ENCODE measurements at places on chromosomes 7 and 10.

- no peak for DNase-seq
These were observed 49.1 kb downstream of the PARP12 start for GRCh38 chr7:140013676-140014075.

DNA sequence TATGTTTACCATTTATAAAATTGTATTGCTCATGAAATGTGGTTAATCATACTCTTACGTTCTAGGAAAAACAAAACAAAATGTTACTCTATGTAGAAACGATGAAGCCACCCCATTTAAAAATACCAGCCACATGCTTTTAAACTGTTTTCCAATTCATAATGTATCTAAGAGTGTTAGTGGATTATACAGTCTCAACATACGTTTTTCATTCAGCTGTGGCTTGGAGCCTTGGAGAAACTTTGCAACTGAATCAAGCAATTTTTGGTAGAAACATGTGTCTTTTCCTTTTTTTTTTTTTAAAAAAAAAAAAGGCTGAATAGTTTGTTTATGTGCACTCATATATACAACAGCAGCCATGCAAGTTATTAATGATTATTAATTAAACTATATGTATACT lies 378.0 kb upstream of the SEMA3D start:
- no peak for DNase-seq

GRCh38 chr10:4250587-4250887 lies 465.5 kb upstream of the KLF6 start:
- no peak for DNase-seq

DNA sequence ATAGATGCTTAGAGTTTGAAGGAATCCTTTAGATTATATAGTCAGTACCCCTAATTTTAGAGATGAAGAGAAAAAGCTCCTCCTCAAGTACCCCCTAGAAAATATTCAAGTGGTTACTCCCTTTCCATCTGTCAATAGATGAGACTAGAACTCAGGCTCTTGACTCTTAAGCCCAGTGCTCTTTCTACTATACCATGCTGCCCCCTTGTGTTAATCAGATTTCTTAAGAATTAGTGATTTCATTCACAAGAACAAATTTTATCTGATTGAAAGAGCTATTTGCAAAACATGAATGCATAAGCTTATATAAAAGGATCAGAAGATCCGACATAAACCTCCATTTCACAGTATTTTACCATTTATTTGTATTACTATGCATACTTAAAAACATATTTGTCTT lies 179.3 kb downstream of the TFEC start:
- no peak for DNase-seq

GRCh38 chr10:80356989-80357850 lies 639 bp downstream of the DYDC2 start:
- no peak for DNase-seq

GRCh38 chr10:16732376-16732775 lies 84.8 kb downstream of the RSU1 start:
- no peak for DNase-seq

- no peak for DNase-seq
These were observed 25.0 kb upstream of the PCBD1 start for GRCh38 chr10:70913191-70913892.

DNA sequence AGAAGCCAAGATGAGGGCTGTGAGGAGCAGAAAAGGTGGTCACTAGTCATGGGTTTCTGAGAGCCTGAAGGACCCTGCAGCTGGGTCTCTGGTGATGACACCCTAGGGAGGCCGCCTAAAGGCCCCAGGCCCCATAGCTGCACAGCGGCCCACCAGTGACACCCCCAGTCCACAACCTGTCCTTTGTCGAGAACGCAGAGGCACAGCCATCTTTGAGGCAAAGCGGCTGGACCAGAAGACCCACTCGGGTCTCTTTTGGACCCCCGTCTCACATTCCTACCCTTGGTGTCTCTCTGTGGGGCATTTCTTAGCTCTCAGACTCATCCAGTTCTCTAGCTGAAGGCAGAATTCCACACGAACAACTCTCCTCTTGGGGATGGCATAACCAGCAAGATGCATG lies 18.8 kb downstream of the JCAD start:
- no peak for DNase-seq

- DNase-seq: peak; percentile 66
These were observed 805 bp downstream of the RASGEF1A start for GRCh38 chr10:43265799-43266721.

GRCh38 chr10:83915801-83916200 lies 223.5 kb upstream of the GHITM start:
- DNase-seq: no peak

DNA sequence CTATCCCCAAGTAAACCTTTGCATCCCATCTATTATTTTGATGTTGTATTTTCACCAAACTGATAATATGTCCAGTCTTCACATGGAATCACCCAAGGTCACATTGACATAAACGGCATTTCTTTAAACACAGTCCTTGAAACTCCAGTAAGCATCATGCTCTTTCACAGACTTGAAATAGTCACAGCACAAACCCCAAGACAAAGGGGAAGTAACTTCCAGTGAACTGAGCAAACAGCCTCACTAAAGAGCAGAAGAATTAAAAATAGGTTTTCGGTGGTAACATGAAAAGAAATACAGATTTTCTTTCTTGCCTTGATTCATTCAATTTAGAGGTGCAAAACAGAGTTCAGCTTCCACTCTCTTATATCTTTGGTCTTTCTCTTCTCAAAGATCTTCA lies 253.7 kb downstream of the SFMBT2 start:
- no peak for DNase-seq

DNA sequence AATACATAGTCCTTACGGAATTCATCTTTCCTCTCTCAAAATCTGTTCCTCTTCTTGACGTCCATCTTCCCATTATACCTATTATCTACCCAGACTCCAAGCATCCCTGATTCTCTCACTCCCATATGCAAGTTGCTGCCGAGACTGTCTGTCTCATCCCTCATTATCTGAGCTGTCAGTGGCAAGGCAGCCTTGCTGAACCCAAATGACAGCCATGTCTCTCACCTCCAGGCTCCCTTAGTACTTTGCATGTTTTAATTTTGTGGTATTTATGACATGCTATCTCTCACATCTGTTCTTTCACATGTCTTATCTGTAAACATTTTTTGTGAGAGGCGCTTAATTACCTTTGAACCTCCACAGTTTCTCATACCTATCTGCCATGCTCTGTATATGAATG lies 54.4 kb upstream of the IFRD1 start:
- DNase-seq: no peak

DNA sequence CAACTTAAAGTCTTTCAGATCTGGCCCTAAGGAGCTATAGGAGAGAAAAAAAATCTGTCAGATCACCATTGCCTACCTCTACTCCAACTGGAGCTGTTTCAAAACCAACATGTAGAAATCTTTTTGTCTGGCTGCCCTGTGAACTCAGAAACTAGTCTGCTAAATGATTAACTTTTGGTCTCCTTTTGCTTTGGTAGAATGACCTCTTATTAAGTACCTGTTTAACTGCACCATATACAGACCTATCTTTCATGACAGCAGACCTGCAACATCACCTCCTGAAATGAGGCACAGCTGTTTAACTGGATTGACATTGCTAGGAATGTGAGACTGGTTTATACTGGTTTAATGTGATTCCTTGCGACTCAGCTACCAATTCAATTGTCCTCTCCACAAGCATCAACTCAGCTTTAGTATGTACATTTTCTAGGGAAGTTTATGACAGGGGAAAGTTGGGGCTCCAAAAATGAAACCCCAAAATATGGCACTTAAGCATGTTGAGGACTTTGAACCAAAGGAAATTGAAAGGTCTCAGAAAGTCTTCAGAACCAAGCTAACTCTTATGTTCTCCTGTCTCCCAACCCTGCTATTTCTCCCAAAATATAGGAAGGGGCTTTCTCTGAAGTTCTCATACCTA lies 1.8 kb downstream of the CYP3A43 start:
- no peak for DNase-seq

DNA sequence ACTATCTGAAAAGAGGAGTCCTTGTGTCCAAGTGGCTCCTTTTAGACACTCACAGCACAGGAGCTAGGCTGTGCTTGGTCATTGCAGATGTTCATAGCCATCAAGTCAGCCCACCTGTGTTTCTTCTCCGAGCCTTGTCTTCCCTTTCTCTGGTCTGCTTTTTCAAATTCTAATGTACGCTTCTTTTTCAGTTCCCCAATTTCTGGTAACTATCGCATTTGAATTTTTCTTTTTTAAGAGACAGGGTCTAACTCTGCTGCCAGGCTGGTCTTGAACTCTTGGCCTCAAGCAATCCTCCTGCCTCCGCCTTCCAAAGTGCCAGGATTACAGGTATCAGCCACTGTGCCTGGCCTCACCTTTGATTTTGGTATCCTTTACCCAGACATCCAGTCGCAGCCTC lies 18.9 kb downstream of the APBB1IP start:
- DNase-seq: no peak

GRCh38 chr10:25288181-25288580 lies 113.4 kb downstream of the GPR158 start:
- DNase-seq: no peak

DNA sequence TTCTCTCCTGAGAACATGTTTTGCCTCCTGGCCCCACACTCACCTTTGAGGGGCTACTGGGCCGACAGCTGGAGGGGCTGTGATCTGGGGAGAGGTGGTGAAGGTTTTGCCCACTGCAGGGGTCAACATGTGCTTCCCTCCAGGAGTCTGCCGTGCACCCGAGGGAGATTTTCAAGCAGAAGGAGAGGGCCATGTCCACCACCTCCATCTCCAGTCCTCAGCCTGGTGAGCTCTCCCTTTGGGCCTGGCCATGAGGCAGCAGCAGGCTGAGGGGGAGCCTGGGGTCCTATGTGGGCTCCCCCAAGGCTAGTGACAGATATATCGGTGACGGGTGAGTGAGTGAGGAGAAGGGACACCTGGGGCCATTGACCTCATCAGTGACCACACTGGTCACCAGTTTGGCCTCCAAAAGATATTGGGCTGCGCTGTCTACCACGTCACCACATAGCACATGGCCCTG lies 6.6 kb downstream of the PGAM2 start:
- no peak for DNase-seq

GRCh38 chr7:94313926-94314325 lies 80.8 kb upstream of the COL1A2 start:
- no peak for DNase-seq

DNA sequence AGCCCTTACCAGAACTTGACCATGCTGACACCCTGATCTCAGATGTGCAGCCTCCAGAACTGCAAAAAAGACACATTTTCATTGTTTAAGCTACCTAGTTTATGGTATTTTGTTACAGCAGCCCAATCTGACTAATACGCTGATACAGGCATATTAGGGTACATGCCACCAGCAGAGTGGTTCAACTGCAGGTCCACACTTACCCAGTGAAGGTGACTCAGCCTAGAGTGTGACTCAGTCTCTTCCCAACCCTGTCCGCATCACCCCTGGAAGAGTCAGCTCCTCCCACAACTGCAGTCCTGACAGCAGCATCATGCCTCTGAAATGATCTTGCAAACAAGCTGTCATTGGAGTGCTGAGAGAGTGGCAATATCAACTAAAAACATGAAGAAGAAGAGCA lies 30.8 kb upstream of the GOT1 start:
- no peak for DNase-seq

GRCh38 chr10:5557040-5557721 lies 32.4 kb downstream of the CALML3 start:
- no peak for DNase-seq

- DNase-seq: peak; percentile 81
These were observed 167.6 kb downstream of the AMPH start for GRCh38 chr7:38463277-38464225.

Measured in activated CD4-positive, alpha-beta memory T cell treated with anti-CD3 and anti-CD28 coated beads, Interleukin-2, amount 10 ng/mL, durations not matched to agents 7 days and 5 days (primary cell).